ENCODE measurements at places on chromosomes 5 and 9.

- no peaks in the 10 kb centered on the region for H3K27me3 ChIP-seq
- no peaks in the 10 kb centered on the region for H3K4me1 ChIP-seq
- H3K36me3 ChIP-seq: no peaks in the 10 kb centered on the region
- H3K27ac ChIP-seq: no peak overlapping the region
- no peak overlapping the region for H3K4me3 ChIP-seq
These were observed 136.5 kb upstream of the STK32A start for GRCh38 chr5:147098233-147098790.

DNA sequence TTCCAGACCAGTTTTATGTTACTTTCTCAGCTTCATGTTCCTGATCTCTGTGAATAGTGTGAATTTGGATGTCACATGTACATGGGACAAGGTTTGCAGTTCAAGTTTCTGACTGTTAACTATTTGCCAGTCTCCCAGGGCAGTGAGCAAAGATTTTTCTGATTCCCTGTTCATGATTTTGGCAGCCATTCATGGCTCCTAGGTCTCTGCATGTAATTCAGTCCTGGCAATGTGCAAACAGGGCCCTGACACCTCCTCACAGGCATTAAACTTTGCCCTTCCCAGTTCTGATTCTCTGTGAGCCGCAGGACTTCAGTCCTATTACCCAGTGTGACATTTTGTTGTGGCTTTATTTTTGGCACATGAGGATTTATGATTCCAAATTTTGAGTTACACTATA, 349.7 kb downstream of the ARRDC3 start:
- peaks cover 6% of the 10 kb centered on the region for H3K27me3 ChIP-seq
- no peak overlapping the region for H3K4me3 ChIP-seq
- H3K27ac ChIP-seq: no peak overlapping the region
- no peak for DNase-seq

DNA sequence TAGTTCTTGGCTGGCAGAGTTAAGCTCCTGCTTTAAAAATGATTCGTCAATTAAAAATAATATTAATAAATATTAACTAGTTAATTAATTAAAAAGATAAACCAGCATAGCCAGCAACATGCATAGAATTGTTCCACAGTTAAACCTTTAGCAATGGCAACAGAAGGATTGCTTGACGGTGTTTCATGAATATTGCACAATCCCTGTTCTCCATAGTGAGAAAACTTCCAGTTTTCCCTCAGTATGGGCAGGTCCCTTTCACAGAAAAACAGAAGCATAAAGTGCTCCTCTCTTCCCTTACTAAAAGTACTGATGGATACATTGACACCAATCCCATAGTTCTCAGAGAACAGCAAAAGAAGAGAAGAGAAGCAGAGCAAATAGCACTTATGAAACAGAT, 71.4 kb upstream of the CAST start:
- no peaks in the 10 kb centered on the region for H3K4me1 ChIP-seq
- no peak overlapping the region for H3K4me3 ChIP-seq
- H3K36me3 ChIP-seq: no peaks in the 10 kb centered on the region

GRCh38 chr9:110143950-110144545, 63.9 kb downstream of the C9orf152 start:
- H3K36me3 ChIP-seq: no peaks in the 10 kb centered on the region
- no peaks in the 10 kb centered on the region for H3K27me3 ChIP-seq
- peaks cover 13% of the 10 kb centered on the region for H3K4me1 ChIP-seq
- no peak overlapping the region for H3K27ac ChIP-seq

- no peaks in the 10 kb centered on the region for H3K27me3 ChIP-seq
- no peaks in the 10 kb centered on the region for H3K36me3 ChIP-seq
- H3K27ac ChIP-seq: no peak overlapping the region
These were observed 756.2 kb downstream of the TLE1 start for GRCh38 chr9:80932947-80933780.

DNA sequence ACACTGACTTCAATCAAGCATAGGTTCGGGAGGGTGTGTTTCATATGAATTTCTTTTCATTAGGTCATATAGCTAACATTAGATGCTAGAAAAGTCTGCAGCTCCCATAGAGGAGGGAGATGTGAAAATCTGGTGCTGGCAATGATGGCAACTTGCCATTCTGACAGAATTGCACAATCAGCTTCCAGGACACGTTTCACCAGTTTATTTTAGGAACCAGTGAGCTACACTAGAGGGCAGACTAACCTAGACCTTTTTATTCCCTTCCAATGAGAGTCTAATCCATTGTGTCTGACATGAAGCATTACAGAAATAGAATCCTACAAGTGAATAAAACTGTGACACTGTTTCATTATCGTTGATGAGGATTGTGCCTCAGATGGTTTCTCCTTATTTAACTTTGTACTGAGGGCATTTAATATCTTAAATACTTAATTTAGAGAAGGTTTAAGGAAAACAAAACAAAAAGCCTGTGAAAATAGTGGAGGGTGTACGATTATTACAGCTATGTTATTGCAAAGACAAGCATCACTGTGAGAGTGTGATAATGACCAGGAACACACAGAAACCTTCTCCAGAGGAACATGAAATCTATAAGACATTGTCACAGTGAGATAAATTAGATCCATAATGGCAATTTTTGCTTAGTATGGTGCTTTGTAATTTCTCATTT, 363.3 kb upstream of the RPS23 start:
- H3K4me1 ChIP-seq: no peaks in the 10 kb centered on the region
- peak; percentile 54 for DNase-seq
- H3K27me3 ChIP-seq: no peaks in the 10 kb centered on the region
- H3K27ac ChIP-seq: no peak overlapping the region
- no peak overlapping the region for H3K4me3 ChIP-seq

DNA sequence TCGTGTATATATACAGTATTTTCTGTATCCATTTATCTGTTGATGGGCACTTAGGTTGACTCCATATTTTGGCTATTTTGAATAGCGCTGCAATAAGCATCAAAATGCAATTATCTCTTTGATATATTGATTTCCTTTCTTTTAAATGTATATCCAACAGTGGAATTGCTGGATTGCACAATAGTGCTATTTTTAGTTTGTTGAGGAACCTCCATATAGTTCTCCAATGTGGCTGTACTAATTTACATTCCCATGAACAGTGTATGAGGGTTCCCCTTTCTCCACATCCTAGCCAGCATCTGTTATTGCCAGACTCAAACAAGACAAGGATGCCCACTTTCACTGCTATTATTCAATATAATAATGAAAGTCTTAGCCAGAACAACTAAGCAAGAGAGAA, 9.1 kb upstream of the CTXN3 start:
- no peak for DNase-seq
- H3K4me1 ChIP-seq: no peaks in the 10 kb centered on the region
- no peak overlapping the region for H3K27ac ChIP-seq
- no peaks in the 10 kb centered on the region for H3K27me3 ChIP-seq

GRCh38 chr9:115300116-115300515, 182.2 kb upstream of the TNC start:
- no peak overlapping the region for H3K4me3 ChIP-seq
- H3K27ac ChIP-seq: no peak overlapping the region
- no peaks in the 10 kb centered on the region for H3K27me3 ChIP-seq
- DNase-seq: no peak
- H3K36me3 ChIP-seq: no peaks in the 10 kb centered on the region
- H3K4me1 ChIP-seq: no peaks in the 10 kb centered on the region

GRCh38 chr5:179791881-179792611, 1.7 kb upstream of the LTC4S start:
- H3K27ac ChIP-seq: no peak overlapping the region
- H3K4me3 ChIP-seq: no peak overlapping the region
- H3K4me1 ChIP-seq: peaks cover 38% of the 10 kb centered on the region
- no peaks in the 10 kb centered on the region for H3K36me3 ChIP-seq

DNA sequence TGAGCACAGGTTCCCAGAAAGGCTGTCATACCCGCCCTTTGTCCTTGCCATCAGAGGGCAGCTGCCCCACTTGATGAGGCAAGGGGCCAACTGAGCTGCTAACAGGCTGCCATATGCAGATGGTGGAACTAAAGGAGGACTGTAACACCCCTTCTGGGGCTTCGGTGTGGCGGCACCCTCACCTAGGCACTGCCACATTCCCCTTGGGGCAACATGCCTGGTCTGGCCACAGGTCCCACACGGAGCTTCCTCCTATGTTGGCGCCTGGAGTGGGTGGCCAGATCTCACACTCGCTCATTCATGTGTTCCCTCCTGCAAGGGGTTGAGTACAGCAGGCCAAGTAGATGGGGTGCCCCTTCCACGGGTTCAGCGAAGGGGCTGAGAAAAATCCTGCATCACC, 777.4 kb upstream of the CHD1 start:
- H3K27ac ChIP-seq: no peak overlapping the region
- DNase-seq: no peak
- H3K4me1 ChIP-seq: no peaks in the 10 kb centered on the region
- H3K4me3 ChIP-seq: no peak overlapping the region

DNA sequence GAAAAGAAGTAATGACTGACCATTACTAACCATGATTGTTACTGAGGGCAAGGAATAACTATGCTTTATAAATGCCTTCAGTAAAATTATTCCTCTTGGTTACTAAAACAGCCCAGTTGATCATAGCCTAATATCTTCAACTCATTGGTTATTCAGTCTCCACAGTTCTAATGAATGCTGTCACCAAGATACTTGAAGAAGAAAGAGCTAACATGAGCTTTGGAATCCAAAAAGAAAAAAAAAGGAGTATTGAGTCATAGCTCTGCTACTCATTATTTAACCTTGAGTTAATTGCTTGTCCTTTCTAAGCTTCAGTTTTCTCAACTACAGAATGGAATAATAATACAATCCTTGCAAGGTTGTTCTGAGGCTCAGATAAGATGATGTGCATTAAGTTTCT, 187.7 kb downstream of the BRINP1 start:
- H3K4me3 ChIP-seq: no peak overlapping the region
- H3K4me1 ChIP-seq: no peaks in the 10 kb centered on the region
- DNase-seq: no peak

DNA sequence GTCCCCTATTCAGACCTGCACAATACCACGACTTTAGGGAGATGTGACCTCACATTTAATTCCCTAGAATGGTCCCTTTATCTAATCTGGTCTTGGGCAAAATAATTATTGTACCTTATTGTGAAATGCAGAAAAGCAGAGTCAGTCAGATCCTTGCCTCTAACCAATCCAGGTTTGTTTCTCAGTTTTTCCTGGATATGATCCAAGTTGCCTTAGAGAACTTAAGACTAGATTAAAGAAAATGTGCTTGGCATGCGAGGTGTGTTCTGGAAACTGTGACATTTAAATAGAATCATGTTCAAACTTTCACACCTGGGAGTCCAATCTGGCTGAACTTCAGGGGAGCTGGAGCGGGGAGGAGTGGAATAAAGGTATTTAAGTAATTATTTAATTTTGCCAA, 696.2 kb downstream of the DNAH5 start:
- no peaks in the 10 kb centered on the region for H3K4me1 ChIP-seq
- H3K27me3 ChIP-seq: no peaks in the 10 kb centered on the region
- DNase-seq: no peak
- no peaks in the 10 kb centered on the region for H3K36me3 ChIP-seq

DNA sequence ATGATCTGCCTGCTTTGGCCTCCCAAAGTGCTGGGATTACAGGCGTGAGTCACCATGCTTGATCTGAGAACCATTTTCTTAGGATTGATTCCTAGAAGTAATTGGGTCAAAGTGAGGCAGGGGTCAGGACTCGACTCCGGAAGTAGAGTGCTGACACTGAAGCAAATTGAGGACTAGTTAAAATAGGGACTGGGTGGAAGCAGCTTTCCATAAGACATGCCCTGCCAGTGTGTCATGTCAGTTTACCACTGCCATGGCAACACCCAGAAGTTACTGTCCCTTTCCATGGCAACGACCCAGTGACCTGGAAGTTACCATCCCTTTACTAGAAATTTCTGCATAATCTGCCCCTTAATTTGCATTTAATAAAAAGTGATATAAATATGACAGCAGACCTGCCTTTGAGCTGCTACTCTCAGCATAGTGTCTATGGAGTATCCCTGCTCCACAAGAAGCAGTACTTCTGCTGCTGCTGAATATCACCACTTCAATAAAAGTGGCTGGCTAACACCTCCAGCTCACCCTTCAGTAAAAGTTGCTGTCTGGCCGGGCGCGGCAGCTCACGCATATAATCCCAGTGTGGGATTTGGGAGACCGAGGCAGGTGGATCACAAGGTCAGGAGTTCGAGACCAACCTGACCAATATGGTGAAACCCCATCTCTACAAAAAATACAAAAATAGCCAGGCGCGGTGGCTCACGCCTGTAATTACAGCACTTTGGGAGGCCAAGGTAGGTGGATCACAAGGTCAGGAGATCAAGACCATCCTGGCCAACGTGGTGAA, 47.8 kb upstream of the JADE2 start:
- no peak overlapping the region for H3K27ac ChIP-seq
- DNase-seq: no peak
- no peaks in the 10 kb centered on the region for H3K27me3 ChIP-seq
- H3K36me3 ChIP-seq: no peaks in the 10 kb centered on the region
- H3K4me1 ChIP-seq: no peaks in the 10 kb centered on the region

- H3K4me1 ChIP-seq: no peaks in the 10 kb centered on the region
- no peaks in the 10 kb centered on the region for H3K36me3 ChIP-seq
- H3K27ac ChIP-seq: no peak overlapping the region
- H3K27me3 ChIP-seq: no peaks in the 10 kb centered on the region
- H3K4me3 ChIP-seq: no peak overlapping the region
These were observed 197.6 kb upstream of the MEF2C start for GRCh38 chr5:89080467-89081116.

GRCh38 chr5:79093762-79094161, 17.8 kb upstream of the BHMT start:
- no peaks in the 10 kb centered on the region for H3K4me1 ChIP-seq
- H3K4me3 ChIP-seq: no peak overlapping the region
- no peak overlapping the region for H3K27ac ChIP-seq
- DNase-seq: no peak

- H3K36me3 ChIP-seq: no peaks in the 10 kb centered on the region
- H3K4me1 ChIP-seq: no peaks in the 10 kb centered on the region
- DNase-seq: no peak
- H3K27me3 ChIP-seq: no peaks in the 10 kb centered on the region
- H3K4me3 ChIP-seq: no peak overlapping the region
These were observed 772.1 kb upstream of the DMAC1 start for GRCh38 chr9:8571643-8572042.

DNA sequence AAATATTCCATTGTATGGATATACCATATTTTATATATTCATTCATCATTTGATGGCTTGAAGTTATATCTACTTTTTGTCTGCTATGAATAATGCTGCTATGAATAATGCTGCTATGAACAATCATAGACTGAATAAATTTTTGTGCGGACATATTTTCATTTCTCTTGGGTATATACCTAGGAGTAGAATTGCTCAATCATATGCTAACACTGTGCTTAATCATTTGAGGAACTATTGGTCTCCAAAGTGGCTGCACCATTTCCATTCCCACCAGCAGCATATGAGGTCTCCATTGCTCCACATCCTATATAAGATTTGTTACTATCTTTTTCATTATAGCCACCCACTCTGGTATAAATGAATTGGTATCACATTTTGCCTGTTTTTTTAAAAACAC, 18.3 kb upstream of the TEK start:
- no peaks in the 10 kb centered on the region for H3K4me1 ChIP-seq
- H3K36me3 ChIP-seq: no peaks in the 10 kb centered on the region
- H3K27me3 ChIP-seq: no peaks in the 10 kb centered on the region
- H3K27ac ChIP-seq: no peak overlapping the region
- no peak for DNase-seq

All from CD4-positive, alpha-beta T cell (primary cell).